ENCODE measurements at places on chromosomes 4 and X. TPM values are rescaled to one million over a fixed set of nuclear protein-coding genes. Genes with fewer than 3 reads are reported as not detected.

BTK gene
- not detected for total RNA-seq

ESX1 gene
- total RNA-seq: 0.14 TPM

SYN1 gene
- total RNA-seq: 0.57 TPM

CXCL3 gene
- total RNA-seq: not detected

BMP3 gene
- total RNA-seq: not detected

EPGN gene
- 1.3 TPM for total RNA-seq

SYTL4 gene
- not detected for total RNA-seq

COL4A6 gene
- total RNA-seq: not detected

GUCY1B1 gene
- 0.20 TPM for total RNA-seq

TMPRSS11F gene
- not detected for total RNA-seq

RIPPLY1 gene
- total RNA-seq: not detected

LRP2BP gene
- total RNA-seq: 0.70 TPM

PPP1R2C gene
- total RNA-seq: not detected

CCDC149 gene
- total RNA-seq: 0.14 TPM

NHS gene
- 0.70 TPM for total RNA-seq

TMEM47 gene
- total RNA-seq: not detected

Data from T-helper 2 cell treated with Interferon-gamma antibody and Interleukin-4, amounts not matched to agents 100 ng/mL and 5 ng/mL, for 36 hours (primary cell).